PC-9 (cell line): ENCODE measurements at places on chromosomes 2 and 18. TPM values are rescaled to one million over a fixed set of nuclear protein-coding genes. Genes with fewer than 3 reads are reported as not detected.

SMAD2 gene
- 90.9 and 97.0 TPM in 2 replicates for total RNA-seq

- no peak for DNase-seq
These were observed 172.3 kb downstream of the PRKCE start for GRCh38 chr2:45823723-45824206.

GRCh38 chr2:208872591-208872990 lies 466.0 kb downstream of the PTH2R start:
- no peak for DNase-seq

DNA sequence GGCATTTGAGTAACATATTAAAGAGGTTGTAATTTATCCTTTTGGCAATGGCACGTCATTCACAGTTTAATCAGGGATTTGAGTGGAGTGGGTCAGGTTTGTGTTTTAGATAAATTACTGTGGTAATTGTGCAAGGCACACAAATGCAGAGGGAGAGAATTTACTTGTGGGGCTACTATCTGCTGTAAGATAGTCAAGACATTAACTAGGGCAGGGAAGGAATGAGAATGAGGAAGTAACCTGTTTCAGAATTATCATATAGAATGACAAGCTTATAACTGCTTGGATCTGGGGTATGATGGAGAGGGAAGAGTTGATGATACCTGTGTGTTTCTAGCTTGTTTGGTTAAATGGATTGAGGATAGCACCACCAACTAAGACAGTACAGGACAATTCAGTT lies 58.9 kb upstream of the ZSWIM2 start:
- no peak for DNase-seq

- no peak for DNase-seq
These were observed 273.8 kb upstream of the LYPD1 start for GRCh38 chr2:132943829-132944228.
